Activated CD4-positive, alpha-beta T cell treated with anti-CD3 and anti-CD28 coated beads for 1 hour (primary cell): ENCODE measurements at places on chromosomes 4 and X.

DNA sequence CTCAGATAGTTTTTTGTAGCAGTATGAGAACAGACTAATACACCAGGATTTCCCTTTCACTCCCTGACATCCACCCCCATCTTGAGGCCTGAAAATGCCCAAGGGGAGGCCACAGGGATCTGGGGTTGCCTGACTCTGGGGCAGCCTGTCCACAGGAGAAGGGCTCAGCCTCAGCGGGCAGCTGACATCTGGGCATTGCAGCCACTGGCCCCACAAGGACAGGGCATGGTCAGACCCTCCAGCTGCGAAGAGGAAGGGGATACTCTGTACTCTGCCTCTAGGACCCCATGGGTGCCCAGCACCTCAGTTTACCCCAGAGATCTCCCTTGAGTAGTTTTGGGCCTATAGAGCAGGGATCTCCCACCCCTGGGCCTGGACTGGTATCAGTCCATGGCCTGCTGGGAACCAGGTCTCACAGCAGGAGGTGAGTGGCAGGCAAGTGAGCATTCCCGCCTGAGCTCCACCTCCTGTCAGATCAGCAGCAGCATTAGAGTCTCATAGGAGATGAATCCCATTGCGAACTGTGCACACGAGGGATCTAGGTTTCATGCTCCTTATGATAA, 138.9 kb downstream of the HMX1 start:
- no peak for DNase-seq

- DNase-seq = no peak
These were observed 41.2 kb upstream of the RASGEF1B start for GRCh38 chr4:81512757-81513501.

DNA sequence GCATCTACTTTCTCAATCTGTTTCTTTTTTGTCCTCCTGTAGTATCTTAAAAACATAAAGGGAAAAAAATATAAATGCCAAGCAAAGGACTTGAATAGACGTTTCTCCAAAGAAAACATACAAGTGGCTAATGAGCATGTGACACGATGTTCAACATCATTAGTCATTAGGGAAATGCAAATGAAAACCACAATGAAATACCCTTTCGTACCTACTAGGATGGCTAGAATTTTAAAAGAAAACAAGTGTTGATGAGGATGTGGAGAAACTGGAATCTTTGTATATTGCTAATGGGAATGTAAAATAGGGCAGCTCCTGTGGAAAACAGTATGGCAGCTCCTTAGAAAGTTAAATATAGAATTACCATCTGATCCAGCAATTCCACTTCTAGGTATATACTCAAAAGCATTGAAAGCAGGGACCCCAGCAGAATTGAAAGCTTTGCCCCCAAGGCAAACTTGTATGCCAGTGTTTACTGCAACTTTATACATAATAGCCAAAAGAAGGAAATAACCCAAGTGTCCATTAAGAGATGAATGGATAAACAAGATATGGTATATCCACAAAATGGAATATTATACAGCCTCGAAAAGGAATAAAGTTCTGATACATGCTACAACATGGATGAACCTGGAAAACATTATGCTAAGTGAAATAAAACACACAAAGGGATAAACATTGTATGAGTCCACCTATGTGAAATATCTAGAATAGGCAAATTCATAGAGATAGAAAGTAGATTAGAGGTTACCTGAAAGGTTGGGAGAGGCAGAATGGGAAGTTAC, 138.3 kb downstream of the SH3KBP1 start:
- no peak for DNase-seq

- no peak for DNase-seq
These were observed 66.9 kb downstream of the LUZP4 start for GRCh38 chrX:115356369-115356768.

DNA sequence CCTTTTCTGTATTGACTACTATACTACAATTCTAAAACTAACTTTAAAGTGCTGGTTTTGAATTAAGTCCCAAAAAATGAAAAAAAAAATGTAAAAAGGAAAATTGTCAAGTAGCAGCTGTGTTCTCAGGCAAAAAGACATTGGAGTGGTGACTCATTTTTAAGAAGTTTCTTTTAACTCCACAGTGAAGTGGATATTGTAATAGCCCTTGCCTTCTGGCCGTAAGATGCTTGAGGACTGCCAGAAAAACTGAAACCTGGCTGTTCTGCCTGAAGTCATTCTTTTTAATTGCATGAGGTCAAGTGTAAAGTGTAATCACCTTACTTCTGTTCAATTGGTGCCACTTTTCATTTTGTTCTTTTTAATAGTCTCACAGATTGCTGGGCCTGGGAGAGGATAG, 28.9 kb downstream of the SPANXD start:
- no peak for DNase-seq

DNA sequence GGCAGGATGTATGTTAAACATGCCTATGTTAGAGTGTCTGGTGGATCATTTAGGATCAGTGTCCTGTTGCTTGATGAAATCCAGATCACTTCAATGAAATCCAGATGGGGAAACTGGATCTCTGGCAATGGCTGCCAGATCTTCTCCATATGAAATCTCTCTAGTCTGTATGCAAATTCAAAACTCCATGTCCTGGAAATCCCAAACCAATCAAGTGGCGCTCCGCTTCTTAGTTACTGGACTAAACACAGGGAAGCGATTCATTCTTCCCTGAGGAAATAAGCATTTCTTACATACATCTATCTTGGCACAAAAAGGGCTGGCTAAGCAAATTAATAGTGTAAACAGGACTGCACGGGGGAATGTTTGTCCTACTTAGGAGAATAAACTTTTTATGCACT, 94.9 kb downstream of the HDAC8 start:
- DNase-seq = no peak

GRCh38 chr4:141540643-141541042, 95.7 kb upstream of the IL15 start:
- no peak for DNase-seq

- DNase-seq = no peak
These were observed 67.9 kb downstream of the TMLHE start for GRCh38 chrX:155544881-155545280.

DNA sequence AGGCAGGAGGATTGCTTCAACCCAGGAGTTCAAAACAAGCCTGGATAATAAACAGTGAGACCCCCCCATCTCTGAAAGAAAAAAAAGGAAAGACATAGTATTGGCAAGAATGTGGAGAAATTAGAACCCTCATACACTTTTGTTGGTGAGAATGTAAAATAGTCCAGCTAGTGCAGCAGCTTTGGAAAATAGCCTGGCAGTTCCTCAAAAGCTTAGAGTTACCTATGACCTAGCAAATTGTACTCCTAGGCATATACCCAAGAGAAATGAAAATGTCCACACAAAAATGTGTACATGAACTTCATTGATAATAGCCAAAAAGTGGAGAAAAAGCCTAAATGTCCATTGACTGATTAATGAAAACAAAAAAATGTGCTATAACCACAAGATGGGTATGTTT, 21.3 kb downstream of the THAP9 start:
- DNase-seq = no peak

DNA sequence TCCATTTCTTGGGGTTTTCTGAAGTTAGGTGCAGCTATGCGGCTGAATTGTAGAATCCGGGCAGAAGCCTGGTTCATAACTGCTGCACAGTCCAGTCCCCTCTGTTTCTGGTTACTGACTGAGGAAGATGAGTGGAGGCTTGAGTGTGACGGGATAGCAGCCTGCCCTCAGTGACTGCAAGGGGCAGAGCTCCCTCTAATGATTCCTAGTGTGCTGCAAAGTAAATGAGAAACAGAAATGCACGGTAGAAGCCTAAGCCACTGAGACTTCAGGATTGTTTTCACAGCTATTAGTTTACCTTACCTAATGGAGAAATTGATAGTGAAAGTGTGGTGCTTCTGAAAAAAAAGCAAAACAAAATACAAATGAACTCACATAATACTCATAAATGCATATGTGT, 189.2 kb downstream of the GPM6A start:
- no peak for DNase-seq

DNA sequence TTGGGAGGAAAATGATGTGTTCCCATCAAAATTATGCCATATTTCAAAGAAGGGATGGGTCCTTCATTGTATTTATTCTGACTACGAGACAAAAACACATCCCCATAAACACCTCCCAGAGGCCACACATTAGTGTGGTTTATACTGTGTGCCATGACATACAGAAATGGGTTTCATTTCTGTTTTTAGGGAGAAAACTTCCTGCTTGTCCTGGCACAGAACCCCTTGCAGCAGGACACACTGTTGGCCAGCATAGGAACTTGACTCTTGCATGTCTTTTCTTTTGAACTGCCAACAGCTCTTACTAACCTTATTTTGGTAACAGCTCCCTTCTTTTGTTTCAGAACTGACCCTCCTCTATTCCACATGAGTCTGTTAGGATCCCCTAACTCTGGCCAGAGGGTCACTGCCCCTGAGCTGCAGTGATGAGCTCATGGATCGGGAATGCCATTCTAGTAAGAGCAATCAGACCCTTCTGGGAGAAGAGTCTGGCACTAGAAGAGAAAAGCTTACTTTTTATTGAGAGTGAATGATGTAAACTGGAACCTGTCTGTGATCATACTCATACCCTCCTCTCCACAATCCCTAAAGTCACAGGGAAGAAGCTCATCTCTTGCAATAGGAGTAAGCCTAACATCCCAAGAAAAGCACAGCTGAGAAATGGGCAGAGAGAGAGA, 86.4 kb downstream of the SMIM20 start:
- DNase-seq = no peak

DNA sequence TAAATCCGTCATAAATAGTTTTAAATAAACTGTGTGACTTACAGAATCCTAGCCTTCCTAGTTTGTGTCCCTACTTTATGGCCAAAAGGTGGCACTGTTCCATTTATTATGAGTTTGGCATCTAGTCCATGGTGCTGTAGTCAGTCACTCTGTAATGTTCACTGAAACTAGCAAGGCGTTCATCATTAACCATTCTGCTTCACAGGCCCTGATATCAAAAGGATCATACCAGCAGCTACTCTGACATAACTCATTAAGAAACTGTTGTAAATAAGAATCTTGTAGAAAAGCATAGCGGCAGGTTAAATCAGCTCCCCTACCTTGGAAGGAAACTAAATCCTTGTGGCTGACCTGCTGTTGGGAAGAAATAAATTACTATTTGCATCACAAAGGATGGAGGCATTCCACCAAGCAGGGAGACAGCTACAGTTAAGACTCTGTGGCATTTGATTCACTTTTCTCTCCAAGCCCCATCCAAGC, 919.6 kb upstream of the DIAPH2 start:
- no peak for DNase-seq

GRCh38 chrX:39509157-39509556, 588.6 kb downstream of the BCOR start:
- no peak for DNase-seq

- no peak for DNase-seq
These were observed 151.1 kb downstream of the SLC7A11 start for GRCh38 chr4:138090918-138091676.

DNA sequence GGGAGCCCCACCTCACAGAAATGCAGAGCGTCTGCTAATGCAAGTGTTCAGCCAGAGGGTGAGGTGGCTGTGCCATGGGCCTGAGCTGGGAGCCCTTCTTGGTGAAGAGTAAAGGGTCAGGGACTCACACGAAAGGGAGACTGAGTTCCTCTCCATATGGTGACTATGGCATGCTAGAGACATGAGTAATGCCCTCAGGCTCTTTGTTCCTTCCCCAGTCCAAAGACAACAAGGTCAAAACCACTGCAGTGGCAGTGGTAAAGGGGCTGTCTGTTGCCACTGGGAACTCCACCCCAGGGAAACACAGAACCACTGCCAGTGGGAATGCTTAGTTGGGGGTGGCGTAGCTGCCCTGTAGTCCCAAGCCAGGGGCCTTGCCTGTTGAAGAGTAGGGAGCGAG, 22.4 kb downstream of the RAB40AL start:
- DNase-seq = no peak

DNA sequence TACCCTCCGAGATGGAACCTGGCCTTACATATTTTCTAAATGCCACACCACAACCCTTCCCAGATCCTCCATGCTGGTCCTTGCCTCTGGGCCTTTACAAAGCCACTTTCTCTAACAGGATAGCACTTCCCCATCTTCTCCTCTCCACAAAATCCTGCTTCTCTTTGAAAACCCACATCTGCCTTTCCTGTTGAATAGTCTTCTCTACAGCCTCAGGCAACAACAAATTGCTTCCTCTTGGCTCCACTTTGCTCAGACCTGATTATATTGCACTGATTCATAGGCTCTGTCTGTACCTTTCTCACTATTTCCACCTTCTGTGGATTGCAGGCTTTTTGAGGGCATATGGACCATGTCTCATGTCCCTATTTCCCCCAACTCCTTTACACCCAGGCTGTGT, 203.7 kb upstream of the MBNL3 start:
- no peak for DNase-seq

DNA sequence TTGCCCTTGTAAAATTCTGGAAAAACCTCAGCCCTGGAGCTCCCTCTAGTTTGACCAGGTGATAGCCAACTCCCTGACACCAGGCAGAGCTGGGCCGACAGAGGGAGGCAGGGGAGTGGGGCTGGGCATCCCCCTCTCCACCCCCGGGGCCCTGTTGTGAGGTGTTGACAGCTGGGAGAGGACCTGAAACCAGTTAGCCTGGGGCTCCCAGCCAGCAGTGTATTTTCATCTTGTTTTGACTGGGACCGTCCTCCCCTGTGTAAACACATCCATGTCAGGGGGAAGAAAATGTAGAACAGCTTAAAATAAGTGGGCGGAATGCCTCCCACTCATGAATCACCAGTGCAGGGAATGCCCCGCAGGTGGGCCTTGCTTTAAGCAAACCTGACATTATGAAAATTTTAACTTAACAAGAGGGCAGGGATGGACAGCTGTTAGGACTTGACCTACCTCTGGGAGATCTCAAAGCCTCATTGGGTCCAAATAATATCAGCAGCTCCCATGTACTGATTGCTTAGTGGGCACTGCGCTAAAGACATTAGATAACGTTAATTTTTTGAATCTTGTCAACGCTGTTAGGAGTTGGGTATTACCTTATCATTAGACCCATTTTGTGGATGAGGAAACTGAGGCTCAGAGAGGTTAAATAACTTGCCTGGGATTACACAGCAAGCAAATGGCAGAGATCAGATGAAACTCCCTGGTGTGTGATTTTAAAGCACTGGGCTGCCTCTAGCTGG, 45.9 kb downstream of the TSC22D3 start:
- DNase-seq = no peak

GRCh38 chrX:56788717-56789122, 59.7 kb downstream of the NBDY start:
- DNase-seq = no peak

- no peak for DNase-seq
These were observed 283.8 kb downstream of the IQCM start for GRCh38 chr4:149531861-149532260.

GRCh38 chr4:183563874-183564273, 59.0 kb downstream of the ING2 start:
- DNase-seq = no peak

GRCh38 chr4:142331646-142332045, 514.5 kb downstream of the INPP4B start:
- DNase-seq = no peak

GRCh38 chrX:97860226-97860625, 976.5 kb downstream of the RPA4 start:
- no peak for DNase-seq

DNA sequence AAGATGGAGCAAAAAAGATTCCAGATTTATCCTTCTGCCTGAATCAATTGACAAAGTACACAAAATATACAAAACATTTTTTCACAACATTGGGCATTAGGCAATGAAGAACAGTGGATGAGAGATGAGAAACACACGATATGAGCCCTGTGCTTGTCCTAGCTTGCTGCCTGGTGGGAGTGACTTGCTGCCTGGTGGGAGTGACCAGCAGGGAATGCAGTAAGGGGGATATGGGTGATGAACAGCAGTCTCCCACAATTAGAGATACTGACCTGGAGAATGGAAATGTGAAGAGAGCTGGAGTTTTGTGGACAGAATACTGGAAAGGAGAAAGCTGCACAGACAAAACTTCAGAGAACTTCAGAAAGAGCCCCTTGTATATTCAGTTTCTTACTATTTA, 629.4 kb upstream of the FRG1 start:
- no peak for DNase-seq
